ENCODE measurements at places on chromosomes 11 and 22.

- no peak for DNase-seq
Measured at GRCh38 chr11:1927026-1927847, 7.7 kb downstream of the TNNT3 start.

DNA sequence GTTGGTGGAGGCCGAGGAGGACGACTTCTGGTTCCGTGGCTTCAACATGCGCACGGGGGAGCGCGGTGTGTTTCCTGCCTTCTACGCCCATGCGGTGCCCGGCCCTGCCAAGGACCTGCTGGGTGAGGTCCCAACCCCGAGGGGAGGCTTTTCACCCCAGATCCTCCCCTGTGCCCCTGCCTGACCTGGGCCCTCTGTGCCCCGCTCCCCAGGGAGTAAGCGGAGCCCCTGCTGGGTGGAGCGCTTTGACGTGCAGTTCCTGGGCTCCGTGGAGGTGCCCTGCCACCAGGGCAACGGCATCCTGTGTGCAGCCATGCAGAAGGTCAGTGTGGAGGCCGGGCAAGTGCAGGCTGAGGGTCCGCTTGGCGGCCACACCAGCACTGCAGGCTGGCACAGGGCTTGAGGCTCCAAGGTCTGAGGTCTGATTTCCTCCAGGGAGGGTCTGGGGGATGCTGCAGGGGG is 5.1 kb downstream of the MAPK8IP2 start:
- DNase-seq: no peak

GRCh38 chr11:1350086-1350725 is 39.5 kb upstream of the BRSK2 start:
- DNase-seq: no peak

GRCh38 chr11:62449451-62449851 is 30.6 kb downstream of the SCGB1A1 start:
- no peak for DNase-seq

DNA sequence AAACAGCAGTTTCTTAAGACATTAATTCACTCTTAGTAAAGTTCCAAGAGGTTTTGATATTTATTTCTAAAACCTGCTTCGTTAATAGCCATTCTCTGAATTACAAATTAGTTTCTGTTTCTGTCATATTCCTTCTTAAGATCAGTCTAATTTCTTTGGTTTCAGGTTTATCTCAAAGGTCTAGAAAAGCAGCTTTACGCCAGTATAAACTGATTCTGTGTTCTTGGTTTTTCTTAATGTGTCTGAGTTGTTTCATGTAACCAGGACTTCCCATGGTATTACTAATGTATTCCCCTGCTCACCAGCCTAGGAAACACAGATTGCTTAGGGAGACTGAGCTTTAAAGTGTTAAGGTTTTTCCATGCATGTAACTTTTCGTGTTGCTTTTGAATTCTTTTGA is 6.8 kb upstream of the ACY3 start:
- DNase-seq: no peak

GRCh38 chr11:13366266-13367026 is 88.9 kb downstream of the BMAL1 start:
- DNase-seq: no peak

GRCh38 chr11:120558744-120559431 is 47.3 kb downstream of the GRIK4 start:
- no peak for DNase-seq

DNA sequence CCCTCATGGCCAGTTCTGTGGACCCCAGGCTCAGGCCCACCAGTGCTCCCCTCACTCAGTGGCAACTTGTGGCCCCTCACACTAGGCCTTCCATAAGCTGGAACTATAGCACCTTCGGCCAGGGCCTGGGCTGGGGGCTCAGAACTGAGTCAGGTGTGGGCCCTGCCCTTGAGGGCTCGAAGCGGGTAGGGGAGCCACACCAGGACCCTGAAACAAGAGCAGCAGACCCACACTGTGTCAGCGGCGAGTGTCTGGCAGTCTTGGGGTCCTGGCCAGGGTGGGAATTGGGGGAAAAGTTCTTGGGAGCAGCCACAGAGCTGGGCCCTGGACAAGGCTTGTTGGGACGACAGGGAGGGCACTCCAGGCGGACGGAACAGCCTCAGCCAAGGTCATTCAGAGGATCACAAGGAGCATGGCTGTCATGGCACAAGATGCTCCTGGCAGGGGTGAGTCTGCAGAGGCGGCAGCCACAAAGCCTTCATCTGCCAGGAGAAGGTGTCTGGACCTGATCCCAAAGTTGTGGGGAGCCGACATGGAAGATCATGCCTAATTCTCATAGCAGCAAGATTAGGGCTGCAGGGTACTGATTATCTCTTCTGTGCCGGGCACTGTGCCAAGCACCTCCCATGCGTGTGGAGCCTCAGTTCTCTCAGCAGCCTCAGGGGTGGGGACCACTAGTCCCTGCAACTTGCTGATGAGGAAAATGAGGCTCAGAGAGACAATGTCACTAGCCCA is 50.7 kb downstream of the SHISAL1 start:
- DNase-seq: peak; percentile 70

- DNase-seq: no peak
Measured at GRCh38 chr11:125925247-125925740, 20.6 kb upstream of the VSIG10L2 start.

- DNase-seq: peak; percentile 96
Measured at GRCh38 chr11:117861151-117862018, 15.1 kb downstream of the FXYD6 start.

GRCh38 chr11:48003926-48004325 is 23.6 kb downstream of the PTPRJ start:
- DNase-seq: peak; percentile 53

Measured in NCI-H1417 (cell line).